Smooth muscle cell of the brain vasculature (primary cell): ENCODE measurements at places on chromosomes 7 and 10.

GRCh38 chr7:155489158-155489840 is 31.4 kb downstream of the EN2 start:
- no peak for DNase-seq

DNA sequence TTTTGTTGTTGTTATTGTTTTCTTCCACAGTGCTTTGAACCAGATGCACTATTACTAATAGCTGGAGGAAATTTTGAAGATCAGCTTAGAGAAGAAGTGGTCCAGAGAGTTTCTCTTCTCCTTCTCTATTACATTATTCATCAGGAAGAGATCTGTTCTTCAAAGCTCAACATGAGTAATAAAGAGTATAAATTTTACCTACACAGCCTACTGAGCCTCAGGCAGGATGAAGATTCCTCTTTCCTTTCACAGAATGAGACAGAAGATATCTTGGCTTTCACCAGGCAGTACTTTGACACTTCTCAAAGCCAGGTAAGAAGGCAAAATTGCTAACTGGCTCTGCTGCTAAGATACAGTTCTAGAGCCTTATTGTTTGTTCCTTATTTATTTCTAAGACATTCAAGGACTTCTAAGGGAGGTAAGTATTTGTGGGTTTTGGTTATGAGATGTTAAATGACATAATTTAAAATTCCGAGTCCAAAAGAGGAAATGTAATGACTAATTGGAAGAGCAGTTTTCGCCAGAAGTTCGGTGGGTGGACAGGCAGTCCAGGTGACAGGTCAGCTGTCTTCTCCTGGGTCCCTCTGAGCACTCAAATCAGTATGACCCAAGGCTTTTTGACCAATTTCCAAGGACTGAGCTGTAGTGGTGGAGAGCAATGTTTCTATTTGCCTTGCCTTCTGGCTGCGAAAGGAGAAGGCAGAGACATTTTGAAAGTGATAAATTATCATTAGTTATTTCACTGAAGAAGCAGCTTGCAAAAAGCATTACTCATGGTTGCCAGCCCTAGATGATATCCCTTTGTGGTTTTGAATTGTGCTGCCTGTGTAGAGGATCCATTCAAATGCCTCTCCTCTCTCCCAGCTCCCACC is 10.1 kb downstream of the SLC39A12 start:
- DNase-seq: no peak

- DNase-seq: no peak
Measured at GRCh38 chr7:47047384-47047783, 534.5 kb downstream of the TNS3 start.

- no peak for DNase-seq
Measured at GRCh38 chr7:122013630-122014029, 130.4 kb downstream of the AASS start.

DNA sequence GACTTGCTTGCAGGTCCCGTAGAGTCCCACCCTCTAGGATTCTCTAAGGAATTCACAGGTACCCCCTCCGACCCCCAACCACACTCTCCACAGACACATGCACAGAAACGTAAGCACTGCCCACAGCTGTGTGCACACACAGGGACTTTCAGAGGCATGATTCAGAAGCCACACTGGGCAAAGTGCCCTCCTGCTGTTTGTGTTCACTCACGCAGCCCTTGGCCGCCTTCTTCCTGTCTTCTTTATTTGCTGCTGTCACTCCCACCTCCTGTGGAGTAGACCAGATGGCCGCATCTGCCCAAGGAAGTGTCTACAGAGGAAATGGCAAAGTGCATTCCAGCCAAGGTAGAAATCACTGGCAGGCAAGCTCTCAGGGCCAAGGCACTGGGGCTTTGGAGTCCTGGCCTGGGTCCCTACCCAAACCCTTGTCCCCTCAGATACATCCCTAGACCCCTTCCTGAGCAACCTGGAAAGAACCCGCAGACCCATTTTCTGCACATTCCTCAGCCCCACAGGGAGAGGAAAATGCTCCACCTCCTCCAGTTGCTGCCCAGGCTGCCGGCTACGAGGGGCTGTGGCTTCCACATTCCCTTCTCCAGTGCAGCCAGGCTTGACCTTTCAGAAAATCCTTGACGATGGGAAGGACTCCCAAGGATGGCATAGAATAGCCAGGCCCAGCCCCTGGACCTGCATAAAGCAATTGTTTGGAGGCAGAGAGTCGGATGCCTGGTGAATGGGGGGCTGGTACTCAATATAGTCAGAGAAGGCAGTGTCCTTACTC is 21.6 kb upstream of the GIMAP8 start:
- DNase-seq: peak; percentile 46

DNA sequence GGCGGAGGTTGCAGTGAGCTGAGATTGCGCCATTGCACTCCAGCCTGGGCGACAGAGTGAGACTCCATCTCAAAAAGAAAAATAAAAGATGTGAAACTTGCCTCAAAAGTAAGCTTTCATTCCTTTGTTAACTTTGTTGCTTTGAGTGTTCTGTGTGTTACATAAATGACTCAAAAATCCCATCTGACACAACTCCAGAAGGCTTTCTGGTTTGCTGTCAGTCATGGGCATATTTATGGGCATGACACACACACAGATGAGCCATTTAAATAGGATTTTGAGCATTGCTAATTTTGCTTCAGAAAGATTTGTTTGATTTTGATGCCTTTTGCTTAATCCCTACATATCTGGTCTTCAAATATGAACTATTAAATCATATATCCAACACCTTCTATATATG is 82.6 kb downstream of the CACNB2 start:
- DNase-seq: no peak

GRCh38 chr10:102542800-102543418 is 39.1 kb downstream of the SUFU start:
- no peak for DNase-seq

DNA sequence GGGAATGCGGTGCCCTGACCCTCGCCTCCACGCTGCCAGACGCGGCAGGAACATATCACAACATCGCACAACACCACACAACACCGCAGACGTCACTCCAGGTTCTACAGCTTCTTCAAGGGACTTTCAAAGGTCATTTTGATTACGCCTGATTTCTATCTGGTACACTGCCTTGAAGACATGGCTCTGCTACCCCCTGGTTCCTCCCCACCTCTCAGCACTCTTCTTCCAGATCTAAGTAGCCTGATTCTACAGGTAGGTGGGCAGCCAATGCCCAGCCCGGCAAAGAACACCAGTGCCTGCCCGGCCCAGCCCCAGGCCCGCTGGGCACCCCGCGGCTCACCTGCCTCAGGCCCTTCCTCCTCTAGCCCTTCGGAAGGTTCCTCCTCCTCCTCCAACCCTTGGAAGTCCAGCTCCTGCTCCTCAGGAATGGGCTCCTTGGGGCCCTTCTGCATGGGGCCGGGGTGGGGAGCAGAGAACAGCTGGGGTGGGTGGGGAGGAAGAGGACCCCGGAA is 8.4 kb downstream of the GIGYF1 start:
- no peak for DNase-seq

DNA sequence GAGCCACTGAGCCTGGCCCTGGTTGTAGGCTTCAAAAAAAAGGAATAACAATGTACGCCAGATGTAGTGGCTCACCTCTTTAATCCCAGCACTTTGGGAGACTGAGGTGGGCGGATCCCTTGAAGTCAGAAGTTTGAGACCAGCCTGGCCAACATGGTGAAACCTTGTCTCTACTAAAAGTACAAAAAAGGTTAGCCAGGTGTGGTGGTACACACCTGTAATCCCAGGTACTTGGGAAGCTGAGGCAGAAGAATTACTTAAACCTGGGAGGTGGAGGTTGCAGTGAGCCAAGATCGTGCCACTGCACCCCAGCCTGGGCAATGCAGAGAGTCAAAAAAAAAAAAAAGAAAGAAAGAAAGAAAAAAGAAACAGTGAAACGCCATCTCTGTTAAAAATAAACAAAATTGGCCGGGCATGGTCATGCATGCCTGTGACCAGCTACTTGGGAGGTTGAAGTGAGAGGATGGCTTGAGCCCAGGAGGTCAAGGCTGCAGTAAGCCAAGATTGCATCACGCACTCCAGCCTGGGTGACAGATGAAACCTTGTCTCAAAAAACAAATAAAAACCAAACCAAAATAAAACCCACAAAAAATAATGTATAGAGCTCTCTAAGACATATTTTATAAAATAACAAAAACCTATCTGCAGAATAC is 4.7 kb upstream of the KLHDC10 start:
- no peak for DNase-seq

GRCh38 chr7:68364886-68365625 is 1233.2 kb upstream of the AUTS2 start:
- DNase-seq: no peak

- DNase-seq: no peak
Measured at GRCh38 chr10:28733647-28734046, 56.3 kb downstream of the BAMBI start.

DNA sequence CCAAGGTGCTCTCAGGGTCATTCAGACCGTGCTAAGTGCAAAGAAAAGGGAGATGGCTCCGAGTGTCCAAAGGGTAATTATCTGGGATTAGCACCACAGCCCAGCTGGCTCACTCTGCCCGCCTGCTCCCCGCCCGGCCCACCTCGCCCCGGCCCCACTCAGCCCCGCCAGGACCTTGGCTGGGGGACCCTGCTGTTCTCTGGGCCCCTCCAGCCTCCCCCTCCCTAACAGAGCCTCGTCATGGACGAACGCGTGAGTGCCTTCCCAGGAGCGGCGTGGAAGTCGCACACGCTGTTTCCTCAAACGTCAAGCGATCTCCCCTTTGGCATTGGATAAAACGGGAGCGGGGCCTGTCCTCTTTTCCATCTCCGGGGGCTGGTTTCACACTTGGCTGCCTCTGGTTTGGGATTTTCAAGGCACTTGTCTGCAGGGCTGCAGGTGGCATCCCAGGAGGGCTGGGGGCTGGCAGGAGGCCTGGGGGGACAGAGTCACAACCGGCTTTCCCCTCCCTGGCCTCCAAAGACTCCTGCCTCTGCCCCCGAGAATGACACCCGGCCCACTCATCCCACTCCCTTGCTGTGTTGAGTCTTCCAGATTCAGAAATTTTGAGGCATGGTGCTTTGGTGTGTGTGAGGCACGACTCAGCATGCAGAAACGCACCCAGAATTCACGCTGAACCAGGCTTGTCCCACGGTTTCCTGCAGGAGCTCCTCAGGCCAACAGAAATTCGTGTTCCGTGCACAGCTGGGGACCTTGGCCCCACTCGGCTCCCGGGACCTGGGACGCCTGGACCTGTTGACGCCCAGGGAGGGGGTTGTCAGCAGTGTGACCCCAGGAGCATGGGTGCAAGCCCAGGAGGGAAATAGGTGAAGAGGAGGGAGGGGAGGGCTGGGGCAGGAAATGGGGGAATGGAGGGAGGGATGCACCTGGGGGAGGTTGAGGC is 110.0 kb downstream of the PDGFA start:
- no peak for DNase-seq

- DNase-seq: no peak
Measured at GRCh38 chr7:38795593-38795992, 113.4 kb downstream of the VPS41 start.

DNA sequence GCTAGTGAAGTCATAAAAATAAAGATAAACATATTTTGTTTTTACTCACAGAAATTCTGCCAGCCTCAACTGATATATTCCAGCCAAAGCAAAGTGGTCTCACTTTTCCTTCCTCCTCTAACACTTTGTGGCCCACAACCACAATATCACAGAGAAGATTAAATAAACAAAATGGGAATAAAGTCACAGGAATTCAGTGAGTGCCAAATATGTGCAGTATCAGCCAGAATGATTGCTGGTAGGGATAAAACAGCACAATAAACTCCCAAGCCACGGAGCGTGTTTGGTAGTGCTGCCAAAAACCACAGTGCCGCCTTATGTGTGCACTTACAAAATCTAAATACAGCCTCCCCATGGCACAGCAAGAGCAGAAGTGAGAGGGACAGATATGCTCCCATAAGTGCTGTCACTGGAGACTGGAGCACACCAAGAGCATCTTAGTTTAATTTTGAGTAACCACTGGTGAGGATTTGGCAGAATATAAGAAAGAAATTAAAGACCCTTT is 155.8 kb downstream of the POM121L12 start:
- DNase-seq: no peak

DNA sequence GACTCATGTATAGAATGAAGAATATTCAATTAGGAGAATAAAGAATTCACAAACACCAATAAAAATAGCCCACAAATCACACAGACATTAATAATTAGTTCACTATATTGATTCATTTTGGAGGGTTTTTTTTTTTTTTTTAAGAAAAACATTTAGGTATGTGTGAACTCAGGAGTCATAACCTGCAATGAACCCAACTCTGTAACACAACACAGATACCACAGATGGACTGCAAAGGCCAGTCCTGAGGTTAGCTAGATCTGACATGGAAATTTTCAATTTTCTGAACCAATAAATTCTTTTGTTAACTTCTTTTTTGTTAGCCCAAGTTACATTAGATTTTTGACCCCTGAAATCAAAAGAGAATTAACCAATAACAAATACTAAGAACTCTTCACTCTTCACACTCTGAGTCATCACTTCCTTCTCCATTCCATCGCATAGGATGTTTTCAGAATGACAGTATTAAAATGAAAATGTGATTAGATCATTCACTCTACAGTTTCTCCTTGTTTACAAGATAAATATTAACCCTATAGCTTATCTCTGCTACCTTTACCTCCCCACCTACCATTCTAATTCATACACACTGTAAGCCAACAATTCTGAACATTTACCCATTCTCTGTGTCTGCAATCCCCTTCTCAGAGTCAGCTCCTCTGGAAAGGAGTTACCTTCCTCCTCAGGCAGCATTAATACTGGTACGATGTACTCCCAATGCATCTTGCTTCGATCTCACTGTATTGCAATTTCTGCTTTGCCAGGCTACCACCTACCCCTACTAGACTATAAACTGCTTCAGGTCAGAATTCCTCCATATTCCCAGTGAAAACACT is 141.5 kb downstream of the LRRN3 start:
- peak; percentile 26 for DNase-seq

DNA sequence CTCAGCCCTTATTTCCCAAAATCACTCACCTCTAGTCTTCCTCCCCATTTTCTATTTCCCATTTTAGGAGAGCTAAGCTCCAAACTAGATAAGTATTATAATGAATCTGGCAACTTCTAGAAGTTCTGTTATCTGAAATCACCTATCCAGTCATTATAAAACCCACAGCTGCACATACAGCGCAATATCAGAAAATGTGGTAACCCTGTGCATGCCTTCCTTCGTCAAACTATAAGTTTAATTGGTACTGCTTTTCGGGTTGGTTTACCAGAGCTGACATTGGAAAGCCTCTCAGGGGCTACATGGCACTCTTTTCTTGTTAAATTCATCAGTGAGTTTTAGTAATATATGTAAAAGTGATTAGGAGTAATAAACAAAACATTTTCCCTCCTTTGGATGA is 1.6 kb downstream of the LAMB4 start:
- no peak for DNase-seq

GRCh38 chr7:41706228-41706930 is 3.5 kb upstream of the INHBA start:
- DNase-seq: no peak

GRCh38 chr10:49387071-49387470 is 8.8 kb downstream of the DRGX start:
- peak; percentile 13 for DNase-seq

- no peak for DNase-seq
Measured at GRCh38 chr10:12723220-12723619, 278.3 kb downstream of the CCDC3 start.

DNA sequence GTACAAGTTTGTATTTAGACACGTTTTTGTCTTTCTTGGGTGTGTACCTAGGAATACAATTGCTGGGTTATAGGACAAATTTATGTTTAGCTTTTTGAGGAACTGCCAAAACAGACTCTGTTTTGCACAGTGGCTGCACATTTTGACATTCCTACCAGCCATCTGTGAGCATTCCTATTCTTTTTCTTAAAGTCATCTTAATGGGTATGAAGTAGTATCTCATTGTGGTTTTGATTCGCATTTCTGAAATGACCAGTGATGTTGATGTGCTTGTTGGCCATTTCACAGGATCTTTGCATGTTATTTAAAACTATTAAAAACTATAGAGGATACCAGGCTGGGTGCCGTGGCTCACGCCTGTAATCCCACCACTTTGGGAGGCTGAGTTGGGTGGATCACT is 32.6 kb upstream of the IL15RA start:
- no peak for DNase-seq
